ENCODE measurements at places on chromosomes 6 and 20. TPM values are rescaled to one million over a fixed set of nuclear protein-coding genes. Genes with fewer than 3 reads are reported as not detected.

ADGRF1 gene
- total RNA-seq, result not detected

RIPOR2 gene
- 1.0 TPM for total RNA-seq

SNAP25 gene
- 0.73 TPM for total RNA-seq

DSN1 gene
- 32.4 TPM for total RNA-seq

TSHZ2 gene
- 0.94 TPM for total RNA-seq

C20orf141 gene
- total RNA-seq, result not detected

OR12D2 gene
- not detected for total RNA-seq

SNPH gene
- total RNA-seq, result 7.3 TPM

KIF3B gene
- 15.7 TPM for total RNA-seq

MATN4 gene
- 0.20 TPM for total RNA-seq

SOX18 gene
- total RNA-seq, result 25.2 TPM

BEND6 gene
- total RNA-seq, result 0.33 TPM

PRR18 gene
- not detected for total RNA-seq

FOXF2 gene
- total RNA-seq, result not detected

LAMA5 gene
- 180 TPM for total RNA-seq

HEY2 gene
- total RNA-seq, result 0.40 TPM

TMEM244 gene
- total RNA-seq, result not detected

BCAS1 gene
- not detected for total RNA-seq

CRISP3 gene
- not detected for total RNA-seq

PAX1 gene
- not detected for total RNA-seq

EFCAB8 gene
- total RNA-seq, result not detected

RIPOR3 gene
- not detected for total RNA-seq

TMEM63B gene
- 18.5 TPM for total RNA-seq

PRPH2 gene
- total RNA-seq, result 0.53 TPM

NKAIN2 gene
- total RNA-seq, result not detected

MTFR2 gene
- 11.3 TPM for total RNA-seq

LCA5 gene
- 4.6 TPM for total RNA-seq

RIMS1 gene
- total RNA-seq, result 0.13 TPM

ZC2HC1B gene
- not detected for total RNA-seq

CRYBG1 gene
- total RNA-seq, result 24.3 TPM

RBM24 gene
- total RNA-seq, result 4.4 TPM

KCNQ2 gene
- not detected for total RNA-seq

CFAP61 gene
- not detected for total RNA-seq

DZANK1 gene
- total RNA-seq, result 0.69 TPM

MYCT1 gene
- total RNA-seq, result 122 TPM

GDAP1L1 gene
- not detected for total RNA-seq

NR2E1 gene
- not detected for total RNA-seq

RAD21L1 gene
- total RNA-seq, result not detected

CBLN4 gene
- total RNA-seq, result not detected

RRAGD gene
- total RNA-seq, result 3.1 TPM

FAM83B gene
- not detected for total RNA-seq

EYA4 gene
- total RNA-seq, result 0.33 TPM

OPRL1 gene
- total RNA-seq, result 0.54 TPM

NRSN1 gene
- not detected for total RNA-seq

GRIK2 gene
- not detected for total RNA-seq

SOX4 gene
- total RNA-seq, result 46.5 TPM

MAS1 gene
- total RNA-seq, result not detected

OR12D3 gene
- total RNA-seq, result not detected

MGME1 gene
- 11.5 TPM for total RNA-seq

MEP1A gene
- total RNA-seq, result not detected

PI3 gene
- total RNA-seq, result not detected

NQO2 gene
- total RNA-seq, result 60.6 TPM

HCRTR2 gene
- total RNA-seq, result not detected
